ENCODE measurements at places on chromosomes 5 and 9.

DNA sequence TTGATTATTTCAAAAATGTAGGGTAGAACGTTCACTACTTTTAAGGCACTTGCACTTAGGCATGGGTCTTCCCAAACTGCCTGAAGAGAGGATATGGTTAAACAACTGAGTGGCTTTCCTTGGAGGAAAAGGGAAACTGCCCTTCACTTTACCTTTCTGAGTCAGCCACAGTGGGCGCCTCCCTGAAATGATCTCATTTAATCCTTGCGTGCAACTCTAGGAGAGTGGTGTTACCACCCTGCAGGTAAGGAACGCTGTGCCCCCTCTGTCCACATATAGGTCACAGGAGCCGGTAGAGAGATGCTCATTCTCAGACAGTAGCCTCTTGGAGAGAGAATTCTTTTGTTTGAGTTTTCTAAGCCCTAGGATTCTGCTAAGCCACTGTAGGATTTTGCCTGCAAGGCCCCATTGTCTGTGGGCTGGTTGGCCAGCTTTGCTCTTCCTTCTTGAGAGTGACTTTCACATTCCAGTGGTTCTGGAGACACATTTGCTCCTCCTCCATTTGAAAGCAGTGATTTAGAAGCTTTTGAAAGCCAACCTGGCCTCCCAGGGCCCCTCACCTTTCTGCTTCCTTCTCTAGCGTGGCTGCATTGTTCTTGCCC lies 110.3 kb upstream of the CTSL start:
- no peak for DNase-seq

DNA sequence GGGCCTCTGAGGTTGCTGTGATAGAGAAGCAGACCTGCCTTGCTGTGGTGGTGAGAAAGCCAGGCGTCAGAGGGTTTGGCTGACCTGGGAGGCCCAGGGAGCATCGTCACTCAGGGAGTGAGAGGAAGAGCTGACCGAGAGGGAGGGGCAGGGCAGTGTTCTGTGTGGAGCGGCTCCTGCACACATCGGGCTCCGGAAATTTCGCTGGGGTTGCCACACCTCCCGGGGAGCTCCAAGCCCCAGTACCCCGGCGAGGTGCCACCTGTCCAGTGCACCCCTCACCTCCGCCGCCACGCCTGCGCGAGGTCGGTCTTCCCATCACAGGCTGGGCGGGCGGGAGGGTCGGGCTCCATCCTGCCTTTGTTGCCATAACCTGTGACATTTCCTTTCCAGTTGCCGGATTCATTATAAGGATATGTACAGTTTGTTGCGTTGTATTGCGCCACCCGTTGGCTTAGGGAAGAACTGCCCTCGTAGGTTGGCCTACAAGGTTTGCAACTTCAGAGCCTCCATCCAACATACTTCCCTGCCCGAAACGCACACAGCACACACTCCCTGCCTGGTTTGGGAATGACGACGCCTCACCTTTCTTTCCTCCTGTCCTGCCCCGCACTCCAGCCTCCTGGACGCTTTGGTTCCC lies 223.2 kb downstream of the CACNA1B start:
- DNase-seq, result no peak

GRCh38 chr9:20197976-20198685 lies 409.3 kb upstream of the SLC24A2 start:
- no peak for DNase-seq

DNA sequence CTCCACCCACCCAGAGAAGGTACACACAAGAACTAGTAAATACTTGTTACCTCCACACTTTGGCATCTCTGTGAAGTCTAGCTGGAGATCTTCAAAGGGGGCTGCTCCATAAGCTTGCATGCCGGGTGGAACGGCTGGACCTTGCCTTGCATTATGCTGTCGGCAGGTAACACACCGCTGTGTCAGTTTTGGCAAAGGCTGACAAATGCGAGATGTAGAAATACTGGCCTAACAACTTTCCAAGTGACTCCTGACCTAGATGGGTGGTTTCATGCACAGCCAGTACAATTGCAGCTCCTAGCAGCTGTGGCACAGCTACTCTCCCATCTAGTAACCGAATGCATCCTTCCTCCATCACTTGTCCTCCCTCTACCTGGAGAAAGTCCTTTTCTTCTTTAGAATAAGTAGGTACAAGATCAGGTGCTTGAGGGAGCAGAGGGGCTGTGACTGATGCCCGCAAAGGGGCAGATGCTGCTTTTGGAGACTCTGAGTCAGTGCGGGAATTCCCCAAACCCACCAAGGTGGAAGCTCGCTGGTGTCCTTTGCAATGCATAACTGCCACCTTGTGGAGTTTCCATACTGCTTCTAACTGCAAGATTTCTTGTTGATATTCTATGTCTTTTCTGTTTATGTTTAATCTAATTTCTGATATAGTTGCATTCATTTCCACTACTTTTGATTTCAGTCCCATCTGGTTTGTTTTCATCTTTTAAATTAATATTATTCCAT lies 78.4 kb downstream of the TMEM161B start:
- no peak for DNase-seq

GRCh38 chr5:75057561-75057960 lies 5.2 kb upstream of the GCNT4 start:
- peak; percentile 46 for DNase-seq

GRCh38 chr5:55540525-55540924 lies 5.8 kb upstream of the PLPP1 start:
- DNase-seq, result no peak

DNA sequence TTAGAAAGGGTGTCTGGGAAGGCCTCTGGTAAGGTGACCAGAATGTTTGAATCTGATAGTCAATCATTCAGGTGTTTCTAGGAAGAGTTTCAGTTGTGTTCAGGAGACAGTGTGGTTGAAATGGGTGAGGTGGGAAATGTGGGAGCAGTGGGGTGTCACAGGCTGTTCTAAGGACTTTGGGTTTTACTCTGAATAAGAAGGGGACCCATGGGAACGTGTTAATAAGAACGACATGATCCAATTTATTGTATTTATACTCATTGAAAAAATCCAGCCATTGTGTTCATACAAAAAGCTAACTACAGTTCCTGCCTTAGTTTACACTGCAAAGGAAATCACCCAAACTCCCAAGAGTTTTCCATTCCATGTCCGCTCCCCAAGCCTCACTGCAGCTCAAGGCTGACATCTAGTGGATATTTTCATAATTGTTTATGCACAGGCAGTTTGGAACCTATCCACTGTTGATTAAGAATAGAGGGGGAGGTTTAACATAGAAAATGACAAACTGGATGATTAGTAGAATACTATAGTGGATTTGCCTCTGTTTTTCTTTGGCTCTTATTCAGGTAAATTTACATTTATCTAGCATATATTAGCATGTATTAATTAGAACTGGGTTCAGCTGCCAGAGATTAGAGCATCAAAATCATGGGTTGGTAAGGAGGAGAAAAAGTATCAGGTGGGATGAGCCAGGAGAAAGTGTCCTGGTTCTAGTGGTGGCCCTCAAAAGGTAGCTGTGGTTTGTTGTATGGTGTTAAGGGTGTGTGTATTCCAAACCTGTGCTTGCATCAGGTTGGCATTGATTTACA lies 17.7 kb downstream of the CAVIN4 start:
- no peak for DNase-seq

All from CD4-positive, alpha-beta T cell treated with Interferon alpha-2 for 1 hour (primary cell).